ENCODE measurements at places on chromosomes 3 and 15.

DNA sequence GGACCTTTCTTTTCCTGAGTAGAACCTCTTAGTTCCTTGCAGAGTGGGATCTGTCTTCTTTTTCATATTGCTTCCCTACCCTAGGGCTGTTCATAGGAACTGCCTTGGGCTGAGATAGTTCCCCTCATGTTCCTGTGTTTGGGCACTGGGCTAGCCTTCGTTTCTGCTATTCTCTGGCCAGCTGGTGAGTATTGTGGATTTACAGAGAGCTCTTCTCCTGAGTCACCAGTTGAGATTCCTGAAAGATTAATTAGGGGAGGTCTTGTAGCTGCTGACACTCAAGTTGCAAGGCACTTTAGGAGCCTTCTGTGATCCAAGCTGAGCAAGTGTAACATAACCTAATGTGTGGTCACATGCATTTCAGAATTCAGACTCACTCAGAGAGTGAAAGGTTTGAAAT, 30.7 kb downstream of the CHD2 start:
- no peak for DNase-seq

GRCh38 chr3:54307566-54308180, 185.3 kb downstream of the CACNA2D3 start:
- DNase-seq: no peak

GRCh38 chr3:25536521-25537391, 108.7 kb downstream of the RARB start:
- DNase-seq: no peak

- DNase-seq: no peak
Observed at GRCh38 chr3:126912491-126913195, 70.3 kb upstream of the PLXNA1 start.

DNA sequence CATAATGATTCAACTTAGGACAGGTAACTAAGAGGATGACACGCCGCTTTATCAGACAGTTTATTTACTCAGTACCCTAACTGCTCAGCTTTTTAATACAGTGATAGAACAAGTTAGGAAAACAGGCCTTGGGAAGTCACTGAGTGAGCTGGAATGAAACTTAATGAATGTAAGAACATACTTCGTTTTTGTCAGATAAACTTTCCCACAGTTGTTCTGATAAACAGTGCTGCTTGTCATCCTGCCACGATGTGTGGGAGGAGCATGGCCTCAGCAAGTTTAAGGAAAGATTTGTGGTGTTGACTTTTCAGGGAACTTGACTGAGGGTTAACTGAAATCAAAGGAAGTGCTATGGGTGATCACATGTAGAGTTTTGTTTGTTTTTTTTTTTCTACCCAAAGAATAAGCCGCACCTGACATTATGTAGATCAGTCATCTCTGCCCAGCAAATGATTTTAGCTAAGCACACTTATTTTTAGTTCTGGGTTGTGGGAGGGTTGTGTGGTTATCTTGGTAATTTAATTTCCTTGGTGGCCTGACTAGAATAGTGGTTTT, 5.6 kb upstream of the P2RY14 start:
- no peak for DNase-seq

- no peak for DNase-seq
Observed at GRCh38 chr3:66443118-66443803, 57.6 kb downstream of the LRIG1 start.

DNA sequence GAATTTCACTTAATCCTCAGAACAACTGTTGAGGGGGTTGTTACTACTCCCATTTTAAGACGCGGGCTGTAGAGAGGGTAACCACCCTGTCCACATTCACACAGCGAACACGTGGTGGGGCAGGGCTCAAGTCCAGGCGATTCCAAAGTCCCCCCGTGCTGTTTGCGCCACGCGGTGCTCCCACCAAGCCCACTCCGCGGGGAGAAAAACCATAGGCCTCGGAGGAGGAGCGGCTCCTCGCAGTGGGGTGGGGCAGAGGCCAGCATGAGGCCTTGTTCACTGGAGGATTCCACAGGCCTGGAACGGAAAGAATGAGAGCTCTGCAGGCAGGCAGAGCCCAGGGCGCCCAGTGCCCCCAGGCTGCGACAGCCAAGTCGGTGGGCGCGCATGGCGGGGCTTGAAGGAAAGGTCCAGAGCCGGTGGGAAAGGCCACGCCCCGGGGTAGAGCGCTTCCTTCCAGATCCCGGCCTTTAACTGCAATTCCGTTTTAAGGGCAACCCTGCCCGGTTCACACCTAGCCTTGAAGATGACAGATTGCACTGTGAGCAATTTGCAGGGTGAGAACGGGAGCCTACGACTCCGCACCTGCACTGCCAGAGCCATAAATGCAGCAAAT, 161.8 kb upstream of the TBL1XR1 start:
- DNase-seq: peak; percentile 49

DNA sequence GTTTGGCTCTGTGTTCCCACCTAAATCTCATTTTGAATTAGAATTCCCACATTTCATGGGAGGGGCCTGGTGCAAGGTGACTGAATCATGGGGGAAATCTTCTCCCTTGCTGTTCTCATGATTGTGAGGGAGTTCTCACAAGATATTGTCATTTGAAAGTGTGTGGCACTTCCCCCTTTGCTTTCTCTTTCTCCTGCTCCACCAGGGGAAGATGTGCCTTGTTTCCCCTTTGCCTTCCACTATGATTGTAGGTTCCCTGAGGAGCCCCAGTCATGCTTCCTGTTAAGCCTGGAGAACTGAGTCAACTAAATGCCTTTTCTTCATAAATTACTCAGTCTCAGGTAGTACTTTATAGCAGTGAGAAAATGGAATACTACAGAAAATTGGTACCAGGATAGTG, 157.2 kb upstream of the TPRG1 start:
- DNase-seq: no peak

DNA sequence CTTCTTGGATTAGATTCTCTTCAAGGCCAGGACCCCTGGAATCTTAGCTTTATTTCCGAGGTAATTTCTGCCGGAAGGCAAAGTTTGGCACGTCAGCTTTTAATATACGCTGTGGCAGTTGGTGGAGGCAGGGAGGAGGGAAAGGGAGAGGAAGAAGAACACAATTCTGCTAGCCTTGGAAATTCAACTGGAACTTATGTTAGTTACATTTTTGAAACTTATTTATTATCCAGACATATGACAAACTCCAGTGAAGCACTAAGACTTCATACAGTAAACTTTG, 100.1 kb upstream of the TSC22D2 start:
- DNase-seq: no peak

- no peak for DNase-seq
Observed at GRCh38 chr3:187686621-187687273, 15.6 kb downstream of the RTP2 start.

- DNase-seq: no peak
Observed at GRCh38 chr3:158488670-158489069, 82.3 kb upstream of the MLF1 start.

- DNase-seq: peak; percentile 96
Observed at GRCh38 chr15:41792000-41792637, 17.8 kb downstream of the MAPKBP1 start.

DNA sequence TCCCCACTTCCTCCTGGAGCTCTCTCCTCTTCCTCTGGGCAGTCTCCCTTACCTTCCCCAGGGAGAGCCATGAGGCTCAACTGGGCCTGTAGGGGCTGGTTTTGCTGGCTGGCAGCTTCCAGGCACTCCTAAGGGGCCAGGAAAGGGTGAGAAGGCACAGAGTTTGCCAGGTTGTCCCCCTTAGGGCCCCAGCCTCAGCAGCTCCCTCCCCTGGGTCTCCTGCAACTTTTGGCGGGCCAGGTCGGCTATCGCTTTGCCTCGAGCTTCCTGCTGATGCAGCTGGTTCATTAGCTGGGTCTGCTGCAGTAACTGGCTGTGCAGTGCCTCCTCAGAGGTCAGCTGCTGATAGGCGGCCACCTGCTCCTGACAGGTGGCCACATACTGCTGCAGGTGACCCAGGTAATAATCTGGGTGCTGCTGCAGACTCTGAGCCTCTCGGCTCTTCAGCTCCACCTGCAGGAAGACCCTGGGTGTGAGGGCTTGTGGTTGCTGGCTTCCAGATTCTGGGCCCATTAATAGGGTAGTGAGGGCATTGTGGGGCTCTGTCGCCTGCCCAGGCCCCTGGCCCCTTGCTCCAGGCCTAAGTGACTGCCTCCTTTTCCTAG, 29.7 kb upstream of the OR4F6 start:
- DNase-seq: no peak

GRCh38 chr3:144429719-144430121, 458.1 kb downstream of the DIPK2A start:
- DNase-seq: no peak

DNA sequence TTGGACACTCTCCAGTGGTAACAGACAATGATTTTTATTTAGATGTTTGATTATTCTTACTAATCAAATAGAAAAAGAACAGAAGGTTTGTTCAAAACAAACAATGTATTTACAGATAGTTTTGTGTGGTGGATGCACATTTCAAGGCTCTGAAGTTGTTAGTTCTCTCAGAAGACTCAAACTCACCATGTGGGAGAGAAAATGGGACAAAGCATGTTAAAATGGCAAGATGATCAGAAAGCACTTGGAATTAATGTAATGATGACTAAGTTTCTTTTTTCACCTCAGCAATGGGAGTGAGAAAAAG, 450.5 kb upstream of the KCNMB2 start:
- DNase-seq: no peak

DNA sequence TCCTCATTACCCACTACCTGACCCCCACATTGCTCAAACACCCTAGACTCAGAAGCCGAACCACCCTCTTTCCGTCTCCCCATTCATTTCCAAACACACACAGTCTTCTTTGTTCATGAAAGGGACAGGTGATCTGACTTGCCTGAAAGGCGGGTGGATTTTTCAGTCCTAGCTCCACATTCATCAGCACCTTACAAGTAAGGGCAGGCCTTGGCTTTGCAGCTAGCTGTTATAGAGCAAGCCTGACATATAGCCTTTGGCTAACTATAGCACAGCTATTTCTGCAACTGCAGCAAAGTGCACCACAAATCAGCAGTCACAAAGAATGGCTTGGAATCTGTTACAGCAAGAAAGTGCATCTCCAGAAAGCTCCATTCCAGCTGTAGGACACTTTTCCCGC, 139.8 kb downstream of the XXYLT1 start:
- DNase-seq: no peak

- DNase-seq: no peak
Observed at GRCh38 chr15:45268135-45268534, 16.1 kb downstream of the SLC28A2 start.

- no peak for DNase-seq
Observed at GRCh38 chr3:43187836-43188479, 82.1 kb upstream of the POMGNT2 start.

DNA sequence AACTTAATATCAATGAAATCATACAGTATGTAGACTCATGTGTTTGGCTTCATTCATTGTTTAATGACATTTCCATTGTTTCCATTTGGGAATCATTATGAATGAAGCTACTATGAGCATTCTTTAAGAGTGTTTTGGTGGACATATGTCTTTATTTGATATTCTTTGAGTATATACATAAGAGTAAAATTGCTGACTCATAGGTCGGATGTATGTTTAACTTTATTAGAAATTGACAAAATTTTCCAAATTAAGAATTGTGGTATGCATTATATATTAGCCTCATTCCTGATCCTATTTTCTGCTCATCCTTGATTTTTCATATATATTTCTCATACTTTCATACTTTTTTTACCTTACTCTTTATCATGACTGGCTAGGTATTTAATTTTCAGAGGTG, 28.7 kb upstream of the CMC1 start:
- DNase-seq: no peak

DNA sequence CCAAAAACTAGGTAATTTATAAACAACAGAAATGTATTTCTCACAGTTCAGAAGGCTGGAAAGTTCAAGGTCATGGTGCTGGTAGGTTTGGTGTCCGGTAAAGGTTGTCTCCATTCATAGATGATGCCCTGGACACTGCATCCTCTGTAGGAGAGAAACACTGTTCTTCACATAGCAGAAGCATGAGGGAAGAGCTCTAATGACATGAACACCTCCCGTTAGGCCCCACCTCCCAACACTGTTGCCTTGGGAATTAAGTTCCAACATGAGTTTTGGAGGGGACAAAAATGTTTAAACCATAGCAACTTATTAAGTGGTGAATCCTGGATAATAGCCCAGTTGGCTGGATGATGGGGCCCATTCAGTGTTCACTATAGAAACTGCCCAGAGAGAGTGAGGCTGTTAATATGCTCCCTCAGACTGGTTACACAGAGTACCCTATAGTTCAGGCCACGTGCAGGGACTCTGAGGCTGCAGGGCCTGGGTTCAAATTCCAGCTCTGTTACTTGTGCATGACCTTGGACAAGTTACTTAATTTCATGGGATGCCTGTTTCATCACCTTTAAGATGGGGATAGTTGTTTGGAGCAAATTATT, 37.0 kb downstream of the CCNL1 start:
- no peak for DNase-seq

- DNase-seq: no peak
Observed at GRCh38 chr3:48194446-48195071, 6.3 kb upstream of the CDC25A start.

DNA sequence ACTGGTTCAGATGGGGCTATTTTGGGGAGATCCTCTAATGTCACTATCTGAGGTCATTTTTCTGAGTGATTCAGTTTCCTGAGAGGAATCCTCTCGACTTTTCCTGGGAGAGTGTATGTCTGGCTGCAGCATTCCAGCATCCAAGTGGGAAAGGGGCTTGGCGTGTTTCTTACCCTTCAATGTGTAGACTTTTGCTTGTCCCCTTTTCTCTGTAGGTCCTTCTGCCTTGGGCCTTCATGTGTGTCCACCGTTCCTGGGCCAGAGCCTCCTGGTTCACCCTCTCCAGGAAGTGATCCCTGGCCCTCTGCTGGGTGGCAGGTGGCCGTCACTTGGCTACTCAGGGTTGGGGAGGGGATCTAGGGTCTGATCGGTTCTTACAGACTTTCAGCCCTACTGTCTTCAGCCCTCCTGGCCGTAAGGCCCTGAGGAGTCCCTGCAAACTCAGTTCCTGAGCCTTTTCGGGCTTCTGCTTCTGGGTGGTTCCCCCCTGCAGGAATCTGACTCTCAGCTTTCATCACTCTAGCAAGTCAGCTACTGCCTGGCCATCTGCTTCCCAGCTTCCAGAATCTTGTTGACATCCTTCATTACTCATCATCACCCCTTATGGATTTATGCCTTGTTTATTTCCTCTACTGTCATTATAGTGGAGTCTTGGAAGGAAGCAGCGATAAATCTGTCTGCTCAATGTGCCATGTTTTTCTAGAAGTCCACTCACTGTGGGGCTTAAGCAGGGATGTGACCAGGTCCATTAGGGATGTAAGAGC, 36.5 kb downstream of the GOLGA6L10 start:
- DNase-seq: no peak

- DNase-seq: no peak
Observed at GRCh38 chr3:39404943-39405686, 1.4 kb upstream of the RPSA start.

DNA sequence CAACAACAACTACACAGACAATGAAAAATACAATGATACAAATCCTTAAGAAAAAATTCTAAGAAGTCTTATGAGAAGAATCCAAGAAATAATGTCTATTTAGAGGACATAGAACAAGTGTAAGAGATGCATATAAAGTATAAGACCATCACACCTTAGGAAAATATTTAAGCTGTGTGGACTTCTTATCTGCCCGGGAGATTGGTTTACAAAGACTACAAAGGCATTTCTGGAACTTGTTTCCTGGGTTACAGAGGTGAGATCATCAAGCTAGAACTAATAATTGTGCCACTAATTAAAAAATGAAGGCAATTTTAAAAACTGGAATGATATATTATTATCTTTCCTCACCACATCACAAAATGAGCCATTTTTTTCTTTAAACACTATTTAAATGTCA, 507.1 kb downstream of the GRM7 start:
- DNase-seq: no peak

GRCh38 chr15:48778331-48778730, 32.5 kb downstream of the CEP152 start:
- no peak for DNase-seq

GRCh38 chr3:52842424-52842823, 7.6 kb upstream of the MUSTN1 start:
- DNase-seq: no peak

GRCh38 chr3:125431391-125431790, 56.3 kb upstream of the ZNF148 start:
- DNase-seq: no peak
